ENCODE measurements at places on chromosomes 7 and 10.

DNA sequence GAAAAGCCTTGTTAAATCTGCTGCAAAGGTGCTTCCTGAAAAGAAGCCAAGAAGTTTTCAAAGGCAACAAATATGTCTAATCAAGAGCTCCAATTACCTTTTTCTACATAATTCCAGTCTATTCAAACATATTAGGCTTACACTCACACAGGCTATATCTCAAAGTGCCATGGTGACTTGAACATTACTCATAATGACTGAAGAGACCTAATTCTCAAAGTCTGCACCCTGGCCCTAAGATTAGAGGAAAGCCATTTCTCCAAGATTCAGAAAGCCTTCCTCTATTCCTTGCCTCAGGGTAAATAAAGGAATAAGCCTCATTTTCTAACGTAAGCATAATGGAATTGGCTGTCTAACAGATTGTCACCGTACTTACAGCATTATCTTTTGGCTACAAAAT lies 78.3 kb upstream of the THSD7A start:
- DNase-seq: no peak

DNA sequence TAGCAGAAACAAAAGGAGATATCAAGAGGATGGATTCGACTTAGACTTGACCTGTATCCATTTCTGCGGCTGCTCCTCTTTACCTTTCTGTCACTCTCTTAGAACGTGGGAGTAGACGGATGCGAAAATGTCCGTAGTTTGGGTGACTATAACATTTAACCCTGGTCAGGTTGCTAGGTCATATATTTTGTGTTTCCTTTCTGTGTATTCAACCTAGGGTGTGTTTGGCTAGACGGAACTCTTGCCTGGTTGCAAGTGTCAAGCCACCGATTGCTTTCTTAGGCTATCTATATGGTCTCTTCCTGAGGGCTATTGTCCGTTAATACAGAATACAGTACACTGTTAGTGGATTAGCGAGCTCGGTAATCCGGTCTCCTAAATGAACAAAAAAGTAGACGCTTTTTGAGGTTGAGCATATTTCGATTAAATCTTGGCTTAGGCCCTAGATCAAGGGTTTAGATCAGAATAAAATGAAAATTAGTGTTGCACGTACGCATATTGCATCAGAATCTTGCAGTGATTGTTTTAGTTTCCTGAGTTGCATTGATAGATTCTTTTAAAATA lies 1.2 kb downstream of the PTEN start:
- DNase-seq: no peak

- DNase-seq: peak; percentile 94
Observed at GRCh38 chr7:25854608-25855497, 297.1 kb upstream of the NFE2L3 start.

DNA sequence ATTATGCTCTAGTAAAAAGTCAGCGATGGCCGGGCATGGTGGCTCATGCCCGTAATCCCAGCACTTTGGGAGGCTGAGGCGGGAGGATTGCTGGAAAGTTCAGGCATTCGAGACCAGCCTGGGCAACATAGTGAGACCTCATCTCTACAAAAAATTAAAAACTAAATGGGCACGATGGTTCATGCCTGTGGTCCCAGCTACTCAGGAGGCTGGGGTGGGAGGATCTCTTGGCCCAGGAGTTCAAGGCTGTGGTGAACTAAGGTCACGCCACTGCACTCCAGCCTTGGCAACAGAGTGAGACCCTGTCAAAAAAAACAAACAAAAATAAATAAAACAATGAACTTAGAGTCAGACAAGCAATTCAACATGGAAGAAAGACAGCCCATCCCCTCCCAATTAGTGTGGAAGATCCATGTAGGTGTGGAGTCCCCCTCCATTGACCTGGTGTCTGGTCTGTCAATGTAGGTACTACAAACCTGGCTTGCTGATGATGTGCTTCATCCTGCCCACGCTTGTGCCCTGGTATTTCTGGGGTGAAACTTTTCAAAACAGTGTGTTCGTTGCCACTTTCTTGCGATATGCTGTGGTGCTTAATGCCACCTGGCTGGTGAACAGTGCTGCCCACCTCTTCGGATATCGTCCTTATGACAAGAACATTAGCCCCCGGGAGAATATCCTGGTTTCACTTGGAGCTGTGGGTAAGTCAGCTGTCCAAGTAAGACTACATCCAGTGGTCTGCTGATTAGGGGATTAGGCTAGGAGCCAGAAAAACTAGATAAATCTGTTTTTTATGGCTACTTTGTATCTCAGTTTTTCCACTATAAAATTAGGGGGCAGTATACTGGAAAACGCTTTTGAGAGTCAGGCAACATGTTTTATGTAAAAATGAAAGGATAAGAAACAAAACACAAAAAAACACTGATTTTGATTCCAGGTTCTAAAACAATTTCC lies 9.3 kb downstream of the SCD start:
- DNase-seq: no peak

- no peak for DNase-seq
Observed at GRCh38 chr7:81685270-81685868, 84.5 kb downstream of the HGF start.

DNA sequence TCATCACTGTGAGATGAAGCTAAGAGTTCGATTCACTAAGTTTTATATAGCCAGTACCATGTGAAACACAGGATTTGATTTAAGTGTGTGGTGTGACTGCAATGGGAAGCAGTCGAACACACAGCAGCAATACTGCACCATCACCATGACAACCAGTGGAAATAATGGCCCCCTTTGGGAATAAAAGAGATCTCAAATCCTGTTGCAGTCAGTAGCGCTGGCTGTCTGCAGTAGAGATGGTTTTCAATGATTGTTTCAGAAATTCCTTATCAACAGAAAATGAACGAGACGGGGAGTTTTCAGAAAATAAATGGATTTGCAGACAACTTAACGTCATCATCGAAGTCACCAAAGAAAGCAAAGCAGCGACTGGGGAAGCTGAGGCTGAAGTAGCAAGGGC lies 91.0 kb downstream of the PTPRE start:
- no peak for DNase-seq

DNA sequence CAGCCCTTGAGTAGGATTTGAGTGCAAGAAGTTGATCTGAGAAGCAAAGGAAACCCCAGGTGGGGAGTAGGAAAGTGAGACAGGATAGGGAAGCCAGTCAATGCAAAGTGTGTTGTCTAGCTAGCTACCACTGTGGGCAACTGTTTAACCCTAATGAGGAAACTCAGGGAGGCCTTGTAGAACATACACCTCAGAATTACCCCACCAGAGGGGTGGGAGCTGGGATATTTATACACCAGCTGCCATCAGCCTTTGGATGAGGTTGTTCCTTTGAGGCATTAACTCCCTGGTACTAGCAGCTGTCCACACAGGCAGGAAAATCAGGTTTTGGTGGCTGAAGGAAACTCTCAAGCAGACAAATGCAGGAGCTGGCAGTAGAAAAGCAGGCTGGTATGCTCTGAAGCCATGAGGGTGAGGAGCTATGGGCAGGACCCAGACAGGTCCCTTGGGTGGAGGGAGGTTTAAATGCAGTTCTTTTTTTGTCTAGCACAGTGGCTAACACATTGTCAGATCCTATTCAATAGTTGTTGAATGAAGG lies 60.1 kb upstream of the ARID5B start:
- DNase-seq: no peak

- DNase-seq: no peak
Observed at GRCh38 chr7:124456286-124456685, 309.3 kb downstream of the GPR37 start.

DNA sequence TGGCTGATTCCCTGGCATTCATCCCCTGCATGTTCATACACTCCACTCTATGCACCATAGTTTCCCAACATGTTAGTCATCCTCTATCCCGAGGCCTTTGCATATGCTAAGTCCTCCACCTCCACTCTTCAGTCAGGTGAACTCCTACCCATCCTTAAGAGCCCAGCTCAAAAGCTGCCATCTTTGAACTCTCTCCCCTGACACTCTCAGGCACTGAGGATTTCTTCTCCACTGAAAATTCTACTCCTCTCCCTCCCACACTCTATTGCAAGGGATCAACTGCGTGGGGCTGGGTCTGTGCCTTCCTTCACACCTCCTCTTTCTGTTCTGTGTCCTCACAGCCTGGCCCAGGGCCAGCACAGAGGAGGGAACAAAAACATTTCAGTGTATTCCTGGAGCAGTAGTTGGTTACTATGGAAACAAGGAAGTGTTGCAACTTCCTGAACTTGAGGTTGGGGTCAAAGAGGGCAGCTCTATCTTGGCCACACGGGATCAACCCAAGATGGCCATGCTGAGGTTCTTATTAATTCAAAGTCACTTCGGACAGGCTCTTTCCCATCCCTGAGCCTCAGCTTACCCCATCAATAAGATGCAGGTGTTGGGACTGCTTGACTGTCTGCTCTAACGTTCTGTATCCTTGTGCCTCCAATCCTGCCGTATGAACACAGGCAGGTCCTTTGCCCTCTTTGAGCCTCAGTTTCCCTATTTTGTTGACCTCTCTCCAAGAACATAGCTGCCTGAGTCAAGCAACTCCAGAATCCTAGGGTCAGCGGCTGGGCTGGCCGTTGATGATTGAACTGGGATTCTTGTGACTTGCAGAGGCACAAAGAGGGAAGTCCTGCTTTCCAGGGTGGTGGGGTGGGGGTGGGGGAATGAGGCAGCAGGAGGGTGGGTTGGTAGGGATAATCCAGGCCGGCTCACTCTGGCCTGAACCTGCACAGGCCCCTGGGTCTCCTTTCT lies 15.5 kb downstream of the ZMIZ1 start:
- DNase-seq: peak; percentile 97

- no peak for DNase-seq
Observed at GRCh38 chr7:135706038-135706742, 21.8 kb downstream of the SLC13A4 start.

- DNase-seq: no peak
Observed at GRCh38 chr7:117480055-117480362, 184 bp downstream of the CFTR start.

- DNase-seq: no peak
Observed at GRCh38 chr7:18902892-18903291, 214.5 kb downstream of the TWIST1 start.

DNA sequence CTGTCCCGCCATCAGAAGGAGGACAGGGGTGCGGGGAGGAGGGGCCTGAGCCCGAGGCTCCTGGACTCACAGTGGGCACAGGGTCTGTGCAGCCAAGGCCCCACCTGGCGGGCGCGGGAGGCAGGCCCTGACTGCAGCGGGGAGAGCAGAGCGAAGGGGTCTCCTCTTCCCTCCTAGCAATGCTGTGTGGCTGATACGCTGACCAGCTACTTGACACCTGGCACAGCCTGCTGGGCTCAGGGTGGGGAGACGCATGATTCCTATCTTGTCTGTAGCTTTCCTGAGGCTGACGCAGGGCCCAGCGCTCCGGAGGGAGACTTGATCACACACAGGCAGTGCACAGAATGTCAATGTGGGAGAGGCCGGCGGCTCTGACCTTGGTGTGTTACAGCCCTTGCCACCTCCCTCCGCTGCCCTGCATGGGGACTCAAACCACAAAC lies 174.9 kb downstream of the ELFN1 start:
- no peak for DNase-seq

DNA sequence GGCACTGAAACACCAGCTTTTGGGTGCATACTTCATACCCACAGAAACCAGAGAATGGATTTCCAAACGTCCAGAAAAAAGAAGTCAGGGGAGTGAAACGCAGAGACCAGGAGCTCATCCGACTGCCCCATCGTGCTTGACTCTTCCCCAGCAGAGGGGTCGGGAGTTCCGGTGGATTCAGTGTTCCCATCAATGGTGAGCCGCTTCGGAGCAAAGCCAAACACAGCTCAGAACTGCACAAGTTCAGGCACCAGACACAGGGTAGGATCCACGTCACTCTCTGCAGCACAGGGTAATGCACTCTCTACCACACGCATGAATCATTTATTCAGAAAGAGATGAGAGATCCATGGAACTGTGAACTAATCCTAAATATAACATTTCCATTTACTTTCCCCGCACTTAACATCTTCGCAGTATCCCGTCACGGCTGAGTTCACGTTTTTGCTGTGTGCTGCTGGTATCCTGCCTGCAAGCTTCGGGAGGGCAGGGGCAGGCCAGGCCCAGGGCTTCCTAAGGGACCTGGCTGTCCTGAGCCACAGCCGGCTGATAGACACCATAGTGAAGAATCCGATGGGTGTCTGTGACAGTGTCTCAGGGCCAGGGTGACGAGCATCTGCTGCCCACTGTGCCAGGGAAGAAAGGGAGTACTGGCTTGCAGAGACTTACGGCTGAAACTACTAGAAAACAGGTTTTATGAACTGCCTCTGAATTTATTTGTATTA lies 545.3 kb downstream of the PTPRN2 start:
- DNase-seq: no peak

DNA sequence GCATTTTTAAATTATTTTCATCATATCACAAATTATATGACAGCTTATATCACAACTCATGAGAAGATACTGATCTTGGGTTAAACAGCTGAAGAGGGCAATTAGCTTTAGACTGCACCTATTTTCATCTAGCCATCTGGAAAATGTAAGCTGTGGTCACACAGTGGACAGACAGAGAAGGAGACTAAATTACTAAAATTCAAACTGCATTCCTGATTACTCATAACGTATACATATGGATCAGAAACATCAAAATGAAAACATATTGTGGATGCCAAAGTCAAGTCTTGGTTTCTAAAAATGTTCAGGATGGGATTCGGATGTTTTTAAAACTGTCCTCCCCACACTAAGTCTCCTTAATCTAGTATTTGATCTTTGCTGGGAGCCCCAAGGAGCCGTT lies 6.6 kb downstream of the BBIP1 start:
- no peak for DNase-seq

- DNase-seq: no peak
Observed at GRCh38 chr7:149846436-149847046, 8.4 kb downstream of the ZNF862 start.

DNA sequence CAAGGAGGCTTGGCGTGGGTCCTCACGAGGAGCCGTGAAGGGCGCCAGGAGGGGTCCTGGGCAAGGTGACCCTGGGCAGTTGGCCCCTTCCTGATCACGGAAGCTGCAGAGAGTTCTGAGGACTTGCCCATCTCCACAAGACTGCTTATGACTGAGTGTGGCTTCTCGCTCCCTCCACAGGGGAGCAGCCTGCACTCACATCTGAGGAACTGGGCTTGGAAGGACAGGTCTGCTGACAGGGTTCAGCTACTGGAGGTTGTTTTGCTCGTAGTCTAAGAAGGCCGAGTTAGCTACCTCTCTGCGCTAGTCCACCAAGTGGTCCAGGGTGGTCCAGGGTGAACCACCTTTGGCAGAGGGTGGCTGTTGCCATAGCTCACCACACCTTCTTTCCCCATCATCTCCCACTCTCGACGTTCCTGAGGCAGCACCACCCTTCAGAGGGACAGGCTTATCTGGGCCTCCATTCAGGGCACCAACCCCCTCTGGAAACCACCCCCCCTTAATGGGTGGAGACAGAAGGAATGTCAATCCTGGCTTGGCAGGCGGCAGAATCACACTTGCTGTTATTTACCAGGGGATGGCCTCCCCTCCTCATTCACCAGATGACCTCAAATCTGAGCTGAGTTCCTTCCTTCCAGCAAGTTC lies 38.2 kb downstream of the FAM53B start:
- DNase-seq: no peak

Data from hematopoietic multipotent progenitor cell (in vitro differentiated cells).